Stimulated activated naive B cell treated with anti-CD40 and anti-IgM and Interleukin-4, amounts not matched to agents 10 μg/mL and 1 μg/mL and 100 μg/mL, for 72 hours (primary cell): ENCODE measurements at places on chromosomes 5 and 9.

DNA sequence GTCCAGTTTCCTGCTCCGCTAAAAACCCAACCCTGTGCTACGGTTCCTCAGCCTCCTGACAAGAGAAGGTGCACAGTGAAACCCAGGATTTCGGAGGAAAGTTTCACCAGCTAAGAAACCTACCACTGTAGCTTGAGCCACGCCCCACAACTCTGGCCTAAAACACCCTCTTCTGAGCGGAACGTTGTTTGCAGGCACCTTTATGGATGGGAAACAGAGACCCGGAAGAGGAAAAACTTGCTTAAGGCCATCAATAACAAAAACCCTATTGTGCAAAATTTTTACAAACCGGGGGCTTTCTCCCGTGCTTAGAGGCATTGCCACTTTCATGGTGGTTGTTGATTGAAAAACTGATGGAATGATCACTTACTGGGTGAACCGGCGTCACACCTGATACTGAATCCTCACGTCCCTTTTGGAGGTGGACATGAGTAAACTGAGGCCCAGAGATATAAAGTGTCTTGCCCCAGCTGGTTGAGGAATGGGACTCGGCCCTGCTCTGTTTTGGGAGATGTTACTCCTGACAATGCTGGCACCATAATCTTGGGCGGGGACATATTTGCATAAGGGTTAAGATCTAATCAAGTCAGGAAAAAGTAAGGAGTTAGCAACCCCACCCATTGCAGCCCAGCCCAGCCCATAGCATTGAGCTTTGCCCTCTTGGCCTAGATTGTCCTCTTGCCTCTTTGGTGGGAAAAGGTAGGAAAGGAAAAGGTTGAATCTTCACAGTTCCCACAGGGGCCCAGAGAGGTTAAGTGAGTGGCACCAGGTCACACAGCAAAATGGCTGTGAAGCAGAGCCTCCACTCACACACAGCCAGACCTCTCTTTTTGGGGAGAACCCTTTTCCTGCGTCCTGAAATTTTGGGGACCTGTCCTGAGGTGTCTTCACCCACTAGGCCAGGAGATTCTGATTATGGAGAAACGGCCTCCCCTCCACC is 23.2 kb upstream of the PTGS1 start:
- no peak for DNase-seq

DNA sequence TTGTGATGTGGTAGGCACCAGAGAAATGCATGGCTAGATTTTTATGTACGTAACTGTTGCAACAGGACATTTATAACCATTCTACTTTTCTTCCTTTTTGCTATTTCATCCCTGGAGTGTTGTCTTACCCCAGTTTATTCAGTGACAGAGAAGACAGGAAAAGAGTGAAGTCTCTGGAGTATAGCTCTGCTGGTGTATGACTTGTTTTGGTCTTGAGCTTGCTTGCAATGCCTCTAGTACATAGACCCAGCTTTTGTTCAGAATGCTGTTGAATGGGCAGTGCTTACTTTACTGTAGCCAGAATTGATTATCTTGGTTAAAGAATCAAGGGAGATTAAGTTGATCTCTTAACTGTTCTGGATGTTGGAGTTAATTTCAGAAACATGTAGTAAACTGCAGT is 94.3 kb downstream of the PBX3 start:
- DNase-seq = no peak

GRCh38 chr5:157175071-157175612 is 5.5 kb upstream of the ITK start:
- DNase-seq = no peak

- no peak for DNase-seq
These were observed 25.2 kb upstream of the GLRA1 start for GRCh38 chr5:151949701-151950308.

DNA sequence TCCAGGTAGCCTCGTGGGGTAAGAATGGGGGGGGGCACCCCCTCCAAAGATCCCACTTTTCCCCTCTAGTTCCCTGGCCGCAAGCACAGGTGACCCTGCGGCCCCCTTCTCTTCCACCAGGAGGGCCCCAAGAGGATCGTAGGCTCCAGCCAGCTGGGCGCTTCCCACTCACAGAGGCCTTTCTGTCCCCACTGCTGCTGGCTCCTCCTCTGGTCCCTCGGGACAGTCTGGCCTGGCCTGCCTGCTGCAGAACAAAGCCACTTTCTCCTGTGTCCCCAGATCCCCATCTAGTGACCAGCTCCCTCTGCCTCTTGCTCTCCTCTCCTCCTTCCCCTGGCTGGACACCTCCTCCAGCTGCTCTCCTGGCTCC is 534 bp upstream of the SAPCD2 start:
- no peak for DNase-seq

DNA sequence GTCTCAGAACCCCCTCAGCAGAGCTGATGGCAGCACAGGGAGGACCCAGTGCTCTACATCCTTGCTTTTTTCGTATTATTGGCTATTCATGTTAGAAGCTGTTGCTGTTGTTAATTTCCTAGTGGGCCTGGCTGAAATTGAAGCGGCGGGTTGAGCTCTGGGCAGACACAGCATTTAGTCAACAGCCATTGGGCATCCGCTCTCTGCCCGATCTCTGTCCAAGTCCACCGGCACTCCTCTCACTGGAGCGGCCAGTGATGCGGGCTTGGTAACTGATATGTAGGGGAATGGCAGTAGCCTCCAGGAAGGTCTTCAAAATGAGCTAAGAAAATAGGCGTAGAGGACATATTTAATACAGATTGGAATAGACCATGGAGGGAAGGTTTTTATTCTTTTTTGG is 1.3 kb upstream of the GARNL3 start:
- DNase-seq = no peak

DNA sequence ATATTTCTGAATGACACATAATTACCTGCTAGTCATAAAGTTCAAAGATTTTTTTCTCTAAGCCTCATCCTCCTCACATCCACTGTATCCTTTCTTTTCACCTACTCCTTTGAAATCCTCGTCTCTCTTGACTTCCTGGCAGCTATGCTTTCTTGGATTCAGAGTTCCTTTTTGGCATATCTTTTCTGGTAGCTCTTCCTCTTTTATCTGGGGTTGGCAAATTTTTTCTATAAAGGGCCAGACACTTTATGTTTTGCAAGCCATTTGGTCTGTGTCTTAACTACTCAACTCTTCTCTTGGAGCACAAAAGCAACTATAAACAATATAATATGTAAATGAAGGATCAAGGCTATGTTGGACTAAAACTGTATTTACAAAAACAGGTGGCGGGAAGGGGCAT is 197.5 kb downstream of the KIAA0825 start:
- DNase-seq = no peak

DNA sequence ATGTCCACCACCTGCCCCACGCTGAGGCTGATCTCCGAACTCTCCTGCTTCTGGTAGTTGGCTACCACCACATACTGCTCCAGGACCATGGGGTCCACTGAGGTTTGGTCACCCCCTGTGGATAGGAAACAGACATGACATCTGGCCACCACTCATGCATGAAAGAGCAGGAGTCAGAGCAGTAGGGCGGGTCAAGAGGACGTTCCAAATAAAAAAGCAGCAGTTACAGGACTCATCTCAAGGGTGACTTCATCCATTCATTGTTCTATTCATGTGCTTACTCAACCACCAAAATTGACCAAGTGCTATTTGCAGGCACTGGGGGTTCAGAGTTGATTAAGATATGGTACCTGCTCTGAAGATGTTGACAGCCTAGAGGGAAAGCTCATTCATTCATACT is 79.2 kb upstream of the UBTD2 start:
- no peak for DNase-seq

DNA sequence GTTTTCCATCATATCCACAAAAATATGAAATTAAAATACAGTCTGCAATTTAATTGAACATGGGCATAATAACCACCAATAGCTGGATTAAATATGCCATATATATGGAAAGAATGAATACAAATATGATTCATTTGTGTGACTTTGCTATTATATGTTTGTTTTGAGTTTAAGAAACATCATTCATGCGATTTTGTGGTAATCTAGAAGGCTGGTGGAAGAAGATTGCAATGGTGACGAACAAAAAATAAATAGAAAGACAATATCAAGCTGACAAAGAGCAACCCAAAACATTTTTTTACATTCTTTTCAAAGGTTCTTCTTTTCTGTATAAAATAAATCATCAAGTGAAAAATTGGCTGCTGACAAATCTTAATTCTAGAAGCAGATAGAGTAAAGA is 610.0 kb downstream of the MAT2B start:
- DNase-seq = no peak

DNA sequence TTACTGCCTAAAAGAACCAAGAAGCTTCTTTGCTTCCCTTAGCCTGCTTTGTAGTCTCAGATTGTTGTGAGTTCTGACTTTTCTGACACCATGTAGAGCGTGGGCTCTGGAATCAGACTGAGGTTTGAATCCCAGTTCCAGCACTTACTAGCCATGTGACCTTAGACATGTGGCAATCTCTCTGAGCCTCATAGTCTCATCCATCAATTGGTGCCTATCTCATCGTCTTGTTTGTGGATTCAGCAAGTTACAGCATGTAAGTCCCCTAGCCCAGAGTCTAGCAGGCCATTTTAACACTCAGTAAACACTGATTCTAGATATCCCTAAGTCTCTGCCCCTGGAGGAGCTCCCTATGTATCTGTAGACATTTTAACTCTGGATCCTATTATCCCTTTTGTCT is 94.7 kb downstream of the ANGPTL2 start:
- no peak for DNase-seq

DNA sequence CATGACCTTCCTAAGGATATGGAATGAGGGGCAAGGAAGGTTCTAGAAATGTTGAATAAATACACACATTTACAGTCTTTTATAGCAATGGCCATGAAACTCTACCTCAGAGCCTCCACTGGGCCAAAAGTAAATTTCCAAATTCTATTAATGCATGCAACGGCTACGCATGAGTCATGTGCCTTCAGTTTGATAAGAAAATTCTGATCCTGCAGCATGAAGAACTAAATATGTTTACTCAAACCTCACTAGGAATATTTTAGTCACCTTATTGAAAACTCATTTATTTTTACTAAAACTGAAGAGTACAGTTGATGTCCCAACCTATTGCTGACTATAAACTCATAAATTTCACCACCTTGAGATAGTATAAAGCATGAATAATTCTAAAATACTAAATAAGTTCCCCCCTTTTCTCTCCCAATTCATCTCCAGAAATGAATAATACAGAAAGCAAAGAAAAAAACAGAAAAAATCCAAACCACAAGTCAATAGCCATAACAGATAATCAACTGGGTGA is 92.4 kb downstream of the GNAQ start:
- no peak for DNase-seq

DNA sequence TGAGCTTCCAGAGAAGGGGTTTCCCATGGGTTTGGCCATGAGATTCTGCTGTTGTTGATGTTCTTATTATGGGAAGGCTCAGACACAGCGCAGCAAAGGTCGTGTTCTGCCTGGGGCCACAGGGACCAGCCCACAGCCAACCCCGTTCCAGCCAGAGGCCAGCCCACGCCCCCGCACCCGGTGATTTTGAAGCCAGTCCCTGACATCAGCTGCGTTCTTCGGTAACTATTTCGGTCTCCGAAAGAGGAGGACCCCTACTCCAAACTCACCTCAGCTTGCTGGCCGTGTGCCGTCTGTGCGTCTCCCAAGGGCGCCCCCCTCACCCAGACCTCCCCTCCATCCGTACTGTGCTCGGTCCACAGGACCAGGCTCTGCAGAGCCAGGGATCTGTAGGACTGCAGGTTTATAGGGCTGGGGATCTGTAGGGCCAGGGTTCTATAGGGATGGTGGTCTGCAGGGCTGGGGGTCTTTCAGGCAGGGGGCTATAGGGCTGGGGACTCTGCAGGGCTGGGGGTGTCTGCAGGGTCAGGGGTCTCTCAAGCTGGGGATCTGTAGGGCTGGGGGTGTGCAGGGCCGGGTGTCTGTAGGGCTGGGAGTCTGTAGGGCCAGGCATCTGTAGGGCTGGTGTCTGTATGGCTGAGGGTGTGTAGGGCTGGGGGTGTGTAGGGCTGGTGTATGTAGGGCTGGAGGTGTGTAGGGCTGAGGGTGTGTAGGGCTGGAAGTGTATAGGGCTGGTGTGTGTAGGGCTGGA is 11.8 kb downstream of the COL5A1 start:
- DNase-seq = no peak

GRCh38 chr5:32960340-32961058 is 249.4 kb downstream of the NPR3 start:
- no peak for DNase-seq
